ENCODE measurements at places on chromosomes 5 and 9. TPM values are rescaled to one million over a fixed set of nuclear protein-coding genes. Genes with fewer than 3 reads are reported as not detected.

The OCLN gene
- 0.58 TPM for total RNA-seq

The FBP1 gene
- total RNA-seq: 1.1 TPM

The ISL1 gene
- not detected for total RNA-seq

The ARID3C gene
- total RNA-seq: not detected

The ST8SIA4 gene
- 2.5 TPM for total RNA-seq

The ADRB2 gene
- 4.8 TPM for total RNA-seq

The CTNND2 gene
- not detected for total RNA-seq

The PCDHGA2 gene
- 1.6 TPM for total RNA-seq

The RGS7BP gene
- 1.5 TPM for total RNA-seq

The PCDHGA7 gene
- 1.3 TPM for total RNA-seq

The SLC4A9 gene
- not detected for total RNA-seq

The ANXA2R gene
- 1.6 TPM for total RNA-seq

The EMB gene
- 2.8 TPM for total RNA-seq

The CNTNAP3 gene
- total RNA-seq: 0.20 TPM

The RNF180 gene
- 8.9 TPM for total RNA-seq

The PCDHB5 gene
- 0.42 TPM for total RNA-seq

The ARL14EPL gene
- total RNA-seq: not detected

The ADAMTS16 gene
- 0.21 TPM for total RNA-seq

The NIPBL gene
- total RNA-seq: 38.1 TPM

The MORN5 gene
- not detected for total RNA-seq

The KIF20A gene
- not detected for total RNA-seq

The TCOF1 gene
- total RNA-seq: 24.2 TPM

The ANKRD31 gene
- 0.11 TPM for total RNA-seq

The TMEFF1 gene
- 0.56 TPM for total RNA-seq

The EQTN gene
- total RNA-seq: not detected
